Amniotic epithelial cell (primary cell): ENCODE measurements at places on chromosomes 1 and 21.

- DNase-seq: peak; percentile 89
Observed at GRCh38 chr1:116290085-116290705, 82.8 kb upstream of the ATP1A1 start.

GRCh38 chr1:180230791-180231505 lies 884 bp downstream of the LHX4 start:
- peak; percentile 63 for DNase-seq

- DNase-seq: peak; percentile 93
Observed at GRCh38 chr21:28294051-28294450, 698.6 kb downstream of the LTN1 start.

GRCh38 chr1:56758794-56759193 lies 60.4 kb downstream of the FYB2 start:
- DNase-seq: no peak

GRCh38 chr1:48007047-48007446 lies 9.9 kb upstream of the TRABD2B start:
- DNase-seq: peak; percentile 94

- DNase-seq: no peak
Observed at GRCh38 chr1:44786841-44787426, 1.0 kb downstream of the BEST4 start.

DNA sequence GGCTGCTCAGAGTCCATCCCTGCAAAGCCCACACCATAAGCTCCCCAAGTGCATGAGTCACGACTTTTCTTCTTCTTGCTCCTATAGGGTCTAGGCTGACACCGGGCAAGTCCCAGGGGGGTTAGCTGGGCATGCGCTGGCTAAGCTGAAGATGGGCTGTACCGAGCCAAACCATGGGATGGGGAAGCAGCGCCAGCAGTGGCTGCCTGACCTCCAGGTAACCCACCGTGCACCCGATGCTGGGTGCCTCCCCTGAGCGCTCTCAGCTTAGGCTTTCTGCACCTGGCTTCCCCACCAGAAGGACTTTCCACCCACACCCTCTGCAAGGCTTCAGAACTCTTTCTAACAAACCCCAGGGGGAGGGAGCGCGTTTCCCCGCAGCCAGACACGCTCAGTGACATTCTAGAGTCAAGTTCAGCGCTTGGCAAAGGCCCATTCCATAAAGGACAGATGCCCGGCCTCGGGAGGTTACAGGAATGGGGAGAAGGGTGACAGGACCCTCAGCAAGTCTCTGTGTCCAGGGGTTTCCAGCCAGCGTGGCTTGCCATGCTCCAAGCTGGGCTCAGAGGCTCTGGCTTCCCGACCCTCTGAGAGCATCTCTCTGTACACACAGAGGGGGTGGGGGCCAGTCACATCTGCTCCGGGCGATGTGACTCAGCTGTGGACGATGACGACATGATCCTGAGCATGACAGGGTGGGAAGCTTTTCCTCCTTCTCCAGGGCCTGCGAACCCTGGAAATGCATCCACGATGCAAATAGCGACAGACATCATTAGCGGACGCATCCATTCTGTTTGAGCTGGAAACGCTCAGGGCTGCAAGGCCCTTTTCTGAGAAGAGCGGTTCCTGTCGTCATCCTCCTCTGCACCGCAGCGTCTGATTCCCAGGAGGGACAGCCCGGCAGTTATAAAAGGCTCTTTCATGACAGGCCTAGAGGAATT lies 107.8 kb downstream of the SIK1 start:
- no peak for DNase-seq

DNA sequence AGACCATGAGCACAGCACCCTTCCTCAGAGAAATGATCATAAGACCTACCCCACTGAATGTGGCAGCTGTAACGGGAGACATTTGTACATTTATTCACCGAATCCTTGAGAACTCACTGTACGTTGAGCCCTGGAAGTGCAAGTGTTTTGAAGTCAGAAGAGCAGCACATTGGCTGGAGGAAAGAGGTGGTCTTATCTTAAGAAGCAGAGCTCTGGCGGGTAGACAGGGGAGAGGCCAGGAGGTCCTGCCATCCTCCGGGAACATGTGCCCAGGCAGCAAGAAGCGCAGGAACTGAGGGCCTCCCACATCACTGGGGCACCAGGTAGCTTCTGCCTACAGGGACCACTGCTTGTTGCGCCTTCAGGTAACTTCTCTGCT lies 169.2 kb upstream of the IRF2BP2 start:
- DNase-seq: no peak

DNA sequence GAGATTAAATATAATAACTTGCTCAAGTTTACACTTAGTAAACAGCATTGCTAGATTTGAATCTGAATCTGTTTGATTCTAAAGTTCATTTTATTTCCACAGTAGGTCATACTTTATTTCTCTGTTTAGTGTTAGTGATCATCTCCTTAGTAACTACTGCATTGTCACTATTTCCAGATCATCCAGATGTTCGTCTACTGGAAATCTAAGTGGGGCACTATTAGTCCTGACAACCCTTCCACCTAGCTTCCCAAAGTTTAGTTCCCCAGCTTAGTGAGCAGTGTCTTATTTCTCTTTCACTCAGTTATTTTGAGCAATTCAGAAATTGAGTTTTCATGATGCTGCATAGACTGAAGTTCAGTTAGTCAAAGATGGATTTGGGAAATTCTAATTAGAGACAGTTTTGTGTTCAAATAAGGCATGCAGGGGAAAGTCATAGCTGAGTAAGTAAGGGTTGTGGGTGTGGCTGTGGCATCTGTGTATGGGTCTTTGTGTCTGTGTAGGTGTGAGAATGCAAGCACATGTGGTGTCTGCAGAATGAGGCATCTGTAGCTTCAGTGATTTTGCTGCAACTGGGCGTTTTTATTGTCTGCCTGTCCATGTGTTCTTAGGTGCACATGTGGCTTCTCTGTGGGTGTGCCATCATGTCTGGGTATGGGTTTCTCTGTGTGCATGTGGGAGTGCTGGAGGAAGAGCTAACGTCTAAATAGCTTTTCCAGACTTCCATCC lies 107.3 kb downstream of the NTMT2 start:
- DNase-seq: no peak

- peak; percentile 6 for DNase-seq
Observed at GRCh38 chr1:197444755-197445154, 176.7 kb downstream of the CRB1 start.

DNA sequence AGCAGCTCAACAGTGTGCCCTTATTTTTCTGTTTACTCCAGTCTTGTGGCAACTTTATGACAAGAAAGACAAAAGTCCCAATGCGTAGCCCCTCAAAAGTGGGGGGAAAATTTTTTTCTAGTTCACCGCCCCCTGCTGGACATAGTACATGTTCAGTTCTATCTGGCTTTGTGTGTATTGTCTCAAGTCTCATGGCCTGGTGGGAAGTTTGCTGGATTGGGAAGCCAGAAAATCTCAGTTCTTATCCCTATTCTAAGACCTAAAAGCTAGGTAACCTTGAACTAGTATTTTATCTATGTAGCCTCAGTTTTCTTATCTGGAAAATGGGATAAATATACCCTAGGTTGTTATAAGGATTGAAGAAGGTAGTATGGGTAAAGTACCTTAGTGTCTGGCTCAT lies 55.8 kb upstream of the LDLRAP1 start:
- no peak for DNase-seq

GRCh38 chr1:106785176-106785575 lies 271.3 kb upstream of the PRMT6 start:
- DNase-seq: no peak

DNA sequence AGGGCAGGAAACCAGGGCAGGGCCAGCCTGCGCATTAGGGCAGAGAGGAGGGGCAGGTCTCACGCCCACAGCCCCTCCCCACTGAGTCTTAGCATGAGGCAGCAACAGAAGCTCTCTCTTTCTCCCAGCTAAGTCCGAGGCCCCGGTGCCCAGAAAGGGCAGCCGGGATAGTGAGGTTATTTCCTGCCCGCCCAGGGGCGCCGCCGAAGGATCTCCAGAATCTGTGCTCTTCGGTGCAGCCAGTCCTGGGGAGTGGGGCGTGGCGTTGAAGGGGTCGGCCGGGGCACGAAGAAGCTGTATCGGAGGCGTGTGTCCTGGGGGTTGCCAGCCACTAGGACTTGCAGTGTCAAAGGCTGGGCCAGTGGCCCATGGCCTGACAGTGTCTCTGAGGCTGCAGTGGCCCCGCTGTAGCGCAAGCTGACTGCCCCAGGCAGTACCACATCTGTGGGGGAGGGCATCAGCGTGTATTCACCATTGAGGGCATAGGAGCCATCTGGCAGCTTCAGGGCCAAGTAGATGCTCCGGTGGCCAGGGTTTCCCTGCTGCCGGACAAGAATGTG lies 7.8 kb downstream of the ADAMTS4 start:
- no peak for DNase-seq

GRCh38 chr1:35599411-35599810 lies 26.3 kb downstream of the TFAP2E start:
- no peak for DNase-seq

- no peak for DNase-seq
Observed at GRCh38 chr1:36675106-36675505, 192.4 kb upstream of the CSF3R start.

GRCh38 chr1:204792354-204792692 lies 78.3 kb upstream of the NFASC start:
- no peak for DNase-seq

GRCh38 chr1:231678011-231678432 lies 51.4 kb downstream of the DISC1 start:
- DNase-seq: peak; percentile 30

DNA sequence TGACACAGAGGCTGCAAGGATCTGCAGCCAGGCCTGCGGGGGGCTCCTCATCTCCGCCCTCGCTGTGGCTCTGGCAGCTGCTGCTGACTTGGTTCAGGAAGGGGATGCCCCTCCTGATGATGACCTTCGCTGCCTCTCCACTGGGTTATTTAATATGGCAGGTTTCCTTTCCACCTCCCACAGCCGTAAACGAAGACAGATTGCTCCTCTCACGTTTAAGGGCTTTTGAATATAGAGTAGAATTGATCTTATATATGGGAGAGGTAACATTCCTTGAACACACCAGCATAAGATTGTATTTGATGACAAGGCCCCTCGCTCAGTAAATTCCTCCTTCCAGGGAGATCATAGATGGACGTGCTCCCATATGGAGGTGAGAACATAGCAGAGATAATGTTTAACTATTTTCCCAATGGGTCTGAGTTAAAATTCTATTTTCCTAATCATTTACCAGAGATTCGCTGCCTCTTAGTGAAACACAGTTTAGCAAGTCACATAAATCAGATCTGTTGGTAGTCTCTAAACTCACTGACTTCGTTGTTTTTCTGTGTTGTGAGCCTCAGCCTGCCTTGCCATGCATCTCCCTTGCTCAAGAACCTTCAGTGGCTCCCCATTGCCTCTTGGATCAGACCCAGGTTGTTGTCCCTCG lies 88.5 kb upstream of the AJAP1 start:
- no peak for DNase-seq

GRCh38 chr1:66182026-66182425 lies 351.9 kb upstream of the SGIP1 start:
- DNase-seq: no peak

DNA sequence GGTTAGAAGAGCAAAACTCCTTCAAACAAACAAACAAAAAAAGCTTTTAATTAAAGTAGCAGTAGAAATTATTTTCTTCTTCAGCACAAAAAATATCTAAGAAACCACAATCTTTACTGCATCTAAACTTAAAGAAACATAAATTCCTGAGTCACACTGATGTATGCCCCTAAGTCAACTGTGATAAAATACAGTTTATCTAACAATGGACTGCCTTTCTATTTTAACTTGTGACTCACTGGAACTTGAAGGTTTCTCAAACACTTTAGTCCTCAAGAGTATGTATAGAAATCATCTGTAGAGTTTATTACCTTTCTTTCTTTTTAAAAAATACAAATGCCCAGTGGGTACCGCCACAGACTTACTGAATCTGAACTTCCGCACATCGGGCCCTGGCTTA lies 86.2 kb downstream of the LBR start:
- DNase-seq: peak; percentile 7

GRCh38 chr1:221206076-221206475 lies 326.8 kb downstream of the HLX start:
- DNase-seq: no peak

GRCh38 chr1:29258189-29258975 lies 22.1 kb downstream of the PTPRU start:
- DNase-seq: peak; percentile 67

- DNase-seq: no peak
Observed at GRCh38 chr1:20115479-20115878, 3.9 kb downstream of the PLA2G2D start.

DNA sequence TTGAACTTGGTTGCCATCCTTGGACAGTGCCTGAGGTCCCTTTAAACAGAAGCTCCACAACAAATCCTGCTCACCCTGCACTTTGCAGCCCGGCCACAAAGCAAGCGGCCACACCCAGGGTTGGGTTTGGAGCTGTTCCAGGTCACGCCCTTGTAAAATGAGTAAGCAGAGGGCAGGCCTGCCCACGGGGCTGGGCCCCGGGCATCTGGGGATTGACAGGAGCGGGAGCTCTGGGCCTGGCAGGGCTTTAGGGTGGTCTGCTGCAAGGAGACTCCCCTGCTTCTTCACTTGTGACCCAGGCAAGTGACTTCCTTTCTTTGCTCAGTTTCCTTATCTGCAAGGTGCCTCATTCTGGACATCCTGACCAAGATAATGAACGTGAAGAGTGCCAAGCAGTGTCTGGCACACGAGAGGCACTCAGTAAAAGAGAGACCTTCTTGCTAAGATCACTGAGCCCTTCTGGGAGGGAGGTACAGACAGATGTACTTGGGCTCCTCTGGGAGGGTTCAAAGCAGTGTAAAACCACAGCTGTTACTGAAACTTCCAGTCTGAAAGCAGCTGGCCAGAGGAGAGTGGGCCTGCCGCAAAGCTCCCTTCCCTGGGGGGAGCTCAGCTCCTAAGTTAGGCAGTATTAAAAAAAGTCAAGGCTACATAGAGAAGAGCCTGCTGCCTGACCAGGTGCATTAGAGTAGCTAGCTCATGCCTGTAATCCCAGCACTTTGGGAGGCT lies 2.6 kb downstream of the E2F2 start:
- peak; percentile 73 for DNase-seq
